ENCODE measurements at places on chromosomes 4 and X. TPM values are rescaled to one million over a fixed set of nuclear protein-coding genes. Genes with fewer than 3 reads are reported as not detected.

PDZD4 gene
- polyA plus RNA-seq = not detected

NIPAL1 gene
- polyA plus RNA-seq = 0.76 TPM

SPATA4 gene
- polyA plus RNA-seq = 0.73 TPM

NEIL3 gene
- 3.2 TPM for polyA plus RNA-seq

GRCh38 chr4:24768604-24769003 is 26.8 kb upstream of the SOD3 start:
- no peak for DNase-seq

DNA sequence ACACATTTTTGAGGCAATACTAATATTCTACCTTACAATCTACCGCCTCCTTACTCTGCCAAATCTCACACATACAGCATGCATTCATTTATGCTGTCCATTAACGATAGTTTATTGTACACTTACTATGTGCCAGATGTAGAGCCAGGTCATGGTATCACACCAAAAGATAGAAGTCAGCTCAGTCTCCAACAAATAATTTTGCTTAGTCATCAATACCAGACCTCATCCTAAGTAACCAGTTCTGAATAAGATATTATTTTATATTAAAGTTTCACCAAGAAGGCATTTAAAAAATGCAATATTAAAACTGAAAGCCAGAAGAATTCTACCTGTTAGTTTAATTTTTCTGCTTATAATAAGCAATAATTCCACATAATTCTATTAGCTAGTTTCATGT is 60.6 kb upstream of the TTC29 start:
- no peak for DNase-seq

DNA sequence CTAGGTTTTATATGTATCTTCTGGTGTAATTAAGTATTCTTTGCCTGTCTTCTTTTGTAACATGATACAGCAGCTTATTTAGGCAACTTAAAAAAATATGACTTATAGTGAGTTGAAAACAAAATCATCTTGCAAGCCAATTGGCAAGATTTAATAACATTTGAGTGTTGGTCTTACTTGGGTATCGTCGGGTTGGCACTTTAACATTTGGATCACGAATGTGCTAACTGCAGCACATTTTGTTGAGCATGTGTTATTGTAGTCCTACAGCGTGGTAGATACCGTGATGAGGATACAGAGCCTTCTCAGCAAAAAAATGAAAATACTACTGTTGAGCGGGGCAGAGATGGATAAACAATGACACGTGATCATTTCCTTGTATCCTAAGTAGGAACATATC is 295.3 kb downstream of the ARHGAP10 start:
- DNase-seq = no peak

- peak; percentile 53 for DNase-seq
Measured at GRCh38 chrX:129496625-129497024, 26.7 kb downstream of the SMARCA1 start.

Data from GM23248 (cell line).